Kidney tubule cell (primary cell): ENCODE measurements at places on chromosomes 3 and 15.

- peak; percentile 13 for DNase-seq
Observed at GRCh38 chr3:131353016-131353877, 28.3 kb upstream of the NUDT16 start.

GRCh38 chr15:28994142-28994830, 108.5 kb downstream of the APBA2 start:
- DNase-seq, result no peak

DNA sequence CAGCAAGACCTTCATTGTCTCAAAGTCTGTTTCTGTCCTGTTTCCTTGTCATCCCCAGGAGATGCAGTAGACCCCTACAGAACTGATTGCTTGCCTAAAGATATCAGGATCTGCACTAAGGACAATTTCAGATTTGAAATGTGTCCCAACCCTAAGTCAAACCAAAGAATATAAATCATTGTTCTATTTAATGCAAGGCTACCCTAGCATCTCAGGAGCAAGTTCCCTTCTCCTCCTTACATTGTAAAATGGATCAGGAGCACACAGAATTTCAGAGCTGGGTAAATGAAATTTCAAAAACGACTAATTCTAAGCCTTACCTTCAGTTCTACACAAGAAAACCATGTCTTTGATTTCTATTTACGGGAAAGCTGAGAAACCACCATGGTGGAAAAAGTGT, 360.9 kb upstream of the KCNH8 start:
- no peak for DNase-seq

- no peak for DNase-seq
Observed at GRCh38 chr3:77690284-77690845, 650.5 kb downstream of the ROBO2 start.
